ENCODE measurements at places on chromosomes 2 and 18. TPM values are rescaled to one million over a fixed set of nuclear protein-coding genes. Genes with fewer than 3 reads are reported as not detected.
A peak's percentile ranks its signal among the peaks of the same experiment; 100 is the strongest.

DNA sequence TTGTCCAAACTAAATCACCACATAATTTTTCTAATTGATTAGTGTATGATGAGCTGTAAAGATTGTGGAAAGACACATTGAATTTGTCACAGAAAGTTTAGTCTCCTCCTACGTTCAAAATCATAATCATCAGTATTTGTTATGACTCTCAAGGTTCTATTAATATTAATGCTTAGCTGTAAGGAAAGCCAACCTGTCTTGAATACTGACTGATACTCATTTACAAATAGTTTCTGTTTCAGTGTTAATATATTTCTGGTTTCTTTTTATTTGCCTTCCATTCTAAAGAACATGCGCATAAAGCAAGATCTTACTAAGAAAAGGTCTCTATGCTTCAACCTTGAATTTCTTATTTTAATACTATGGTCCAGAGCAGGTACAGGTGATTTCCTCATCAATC lies 55.1 kb downstream of the CPS1 start:
- no peak for DNase-seq

DNA sequence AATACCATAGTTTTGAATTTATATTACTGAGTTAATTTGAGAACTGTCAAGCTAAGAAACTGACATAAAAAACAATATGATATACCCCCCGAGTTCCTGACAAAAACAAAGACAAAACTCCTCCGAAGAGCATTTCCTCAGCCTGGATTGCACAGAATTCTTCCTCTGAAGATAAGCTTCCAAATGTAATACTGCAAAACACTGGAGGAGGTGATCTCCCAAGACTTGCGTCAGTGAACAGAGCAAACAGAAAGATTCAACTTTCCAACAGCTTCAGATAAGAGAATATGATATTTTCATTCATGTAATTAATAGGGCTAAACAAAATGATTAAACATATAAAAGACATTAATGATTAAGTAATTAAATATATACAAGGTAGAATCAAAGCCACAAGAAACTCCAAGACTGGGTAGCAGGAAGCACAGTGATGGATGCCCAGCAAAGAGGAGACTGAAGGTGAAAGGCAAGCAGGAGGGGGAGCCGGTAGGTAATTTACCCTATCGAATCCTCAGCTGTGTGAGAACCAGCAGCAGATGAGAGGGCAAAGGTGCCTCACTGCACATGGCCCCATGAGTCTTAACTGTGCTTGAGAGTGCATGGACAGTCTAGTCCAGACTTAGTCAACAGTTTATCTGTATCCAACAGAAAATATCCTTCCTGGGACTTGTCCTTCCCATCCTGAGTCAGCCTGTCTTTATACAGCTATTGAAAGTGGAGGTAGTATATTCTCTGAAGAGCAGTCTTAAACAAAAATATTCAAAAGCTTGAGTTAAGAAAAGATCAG lies 18.3 kb upstream of the SERPINB3 start:
- DNase-seq = no peak

- no peak for DNase-seq
These were observed 414.4 kb upstream of the CDH7 start for GRCh38 chr18:65336411-65336810.

SLC23A3 gene
- 1.0 TPM for total RNA-seq

GRCh38 chr18:3824101-3824500 lies 374.1 kb downstream of the TGIF1 start:
- no peak for DNase-seq

ODC1 gene
- total RNA-seq = 79.7 TPM

DNA sequence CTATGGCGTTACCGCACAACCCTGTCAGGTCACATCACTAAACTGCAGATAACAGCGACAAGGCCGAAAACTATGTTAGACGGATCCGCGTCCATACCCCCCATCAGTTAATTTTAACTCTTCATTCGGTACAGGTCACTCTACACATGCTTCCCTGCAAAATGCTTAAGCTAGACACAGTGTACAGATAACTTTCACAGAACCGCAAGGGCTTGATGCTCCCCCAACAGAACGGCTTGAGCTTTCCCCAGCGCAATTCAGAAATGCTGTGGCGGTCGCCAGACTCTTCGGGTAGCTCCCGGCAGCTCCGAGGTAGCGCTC lies 283 bp upstream of the RBBP8 start:
- DNase-seq = no peak

DNA sequence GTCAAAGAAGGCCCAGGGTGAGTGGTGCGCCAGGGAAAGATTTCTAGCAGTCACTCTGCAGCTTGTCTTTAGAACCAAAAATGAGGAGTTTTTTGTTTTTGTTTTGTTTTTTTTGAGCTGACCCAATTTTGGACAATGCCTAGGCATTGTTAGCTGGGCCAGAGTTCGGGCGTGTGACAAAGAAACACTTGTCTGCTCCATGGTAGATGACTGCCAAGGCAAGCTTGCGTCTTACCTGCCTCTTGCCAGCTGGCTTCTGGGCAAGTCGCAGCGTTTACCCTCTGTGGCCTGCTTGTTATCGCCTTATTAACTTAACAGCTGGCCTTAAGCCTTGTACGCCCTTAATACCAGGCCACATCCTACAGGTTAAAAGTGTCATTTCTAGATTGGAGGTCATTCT lies 114.3 kb downstream of the GALNT1 start:
- no peak for DNase-seq

- DNase-seq = peak; percentile 61
These were observed 26.2 kb upstream of the CCNT2 start for GRCh38 chr2:134892282-134893035.

DNA sequence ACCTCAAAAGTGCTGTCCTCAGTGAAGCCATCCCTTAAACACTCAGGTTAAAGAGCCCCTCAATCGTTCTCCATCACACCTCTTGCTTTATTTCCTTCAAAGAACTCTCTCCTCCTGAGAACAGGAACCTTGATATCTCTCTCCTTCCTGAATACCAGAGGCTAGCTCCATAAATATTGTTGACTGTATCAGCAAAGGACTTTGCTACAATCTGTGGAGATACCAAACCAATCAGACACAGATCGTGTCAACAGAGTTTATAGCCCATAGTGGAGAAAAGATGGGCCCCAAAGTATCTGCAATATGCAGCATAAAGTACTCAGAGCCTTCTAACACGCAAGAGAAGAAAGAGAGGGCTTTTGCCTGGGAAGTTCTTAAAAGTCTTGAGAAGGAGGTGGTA lies 36.4 kb downstream of the PLEKHM3 start:
- DNase-seq = no peak

- no peak for DNase-seq
These were observed 20.2 kb downstream of the B3GNT2 start for GRCh38 chr2:62216113-62216512.

Measured in renal cortical epithelial cell (primary cell).